CD4-positive, alpha-beta T cell treated with Interleukin-12 subunit alpha and Interleukin-12 subunit beta, for 1 hour (primary cell): ENCODE measurements at places on chromosomes 5 and 9.

GRCh38 chr5:114312658-114313057 is 49.2 kb upstream of the KCNN2 start:
- DNase-seq, result no peak

DNA sequence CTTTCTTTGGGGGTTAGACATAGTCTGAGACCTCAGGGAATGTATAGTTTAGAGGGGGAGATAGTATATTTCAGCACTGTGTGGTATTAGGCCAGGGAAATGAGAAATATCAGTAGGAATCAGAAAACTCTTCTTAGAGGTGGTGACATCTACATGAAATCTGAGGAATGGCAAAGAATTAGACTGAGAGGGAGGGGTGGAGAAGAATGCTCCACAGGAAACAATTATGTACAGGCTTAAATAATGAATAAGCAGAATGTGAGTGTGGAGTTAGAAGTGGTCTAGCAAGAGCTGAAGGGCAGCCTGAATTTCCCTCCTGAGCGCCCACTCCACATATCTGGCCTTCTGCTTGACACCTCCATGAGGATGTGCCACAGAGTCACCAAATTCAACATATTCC is 3.6 kb upstream of the MACIR start:
- DNase-seq, result no peak

GRCh38 chr9:76725885-76726284 is 38.4 kb upstream of the PCA3 start:
- no peak for DNase-seq

DNA sequence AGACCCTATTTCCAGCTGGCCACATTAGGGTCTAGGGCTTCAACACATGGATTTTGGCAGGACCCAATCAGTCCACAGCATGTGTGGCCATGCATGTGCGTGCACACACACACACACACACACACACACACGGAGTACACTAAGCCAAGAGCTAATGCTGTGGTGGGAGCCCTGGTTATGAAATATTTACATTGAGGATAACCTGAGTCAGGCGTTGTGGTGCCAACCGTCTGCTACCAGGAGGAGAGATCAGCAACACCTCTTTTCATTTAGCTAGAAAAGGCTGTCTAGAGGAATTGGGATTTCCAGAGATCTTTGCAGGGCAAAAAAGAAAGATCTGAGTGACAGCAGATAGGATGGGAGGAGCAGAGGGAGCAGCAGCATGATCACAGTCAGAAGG is 141.5 kb downstream of the TRPM3 start:
- DNase-seq, result no peak

- no peak for DNase-seq
These were observed 67.4 kb upstream of the TRPC7 start for GRCh38 chr5:136432705-136433104.

GRCh38 chr5:7904170-7904569 is 35.2 kb downstream of the MTRR start:
- no peak for DNase-seq

GRCh38 chr9:22160221-22160620 is 151.1 kb upstream of the CDKN2B start:
- DNase-seq, result no peak

GRCh38 chr9:132538071-132538470 is 44.3 kb upstream of the BARHL1 start:
- no peak for DNase-seq

DNA sequence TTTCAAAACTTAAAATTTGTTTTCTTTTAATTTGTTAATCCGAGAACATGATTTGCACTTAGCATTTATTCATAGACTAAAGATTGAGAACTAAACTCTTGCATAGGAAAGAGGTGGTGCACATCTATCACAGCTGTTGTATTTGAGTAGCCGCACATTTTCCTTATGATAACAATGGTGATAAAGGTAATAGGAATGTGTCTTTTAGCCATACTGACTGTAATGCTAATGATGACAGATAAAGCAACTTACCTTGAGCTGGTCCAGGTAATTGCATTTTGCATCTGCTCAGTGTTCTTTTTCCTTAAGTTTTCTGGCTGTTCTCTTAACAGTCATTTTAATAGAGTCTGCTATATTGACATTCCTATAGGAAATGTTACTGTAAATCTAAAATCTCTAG is 19.0 kb downstream of the PHAX start:
- no peak for DNase-seq

DNA sequence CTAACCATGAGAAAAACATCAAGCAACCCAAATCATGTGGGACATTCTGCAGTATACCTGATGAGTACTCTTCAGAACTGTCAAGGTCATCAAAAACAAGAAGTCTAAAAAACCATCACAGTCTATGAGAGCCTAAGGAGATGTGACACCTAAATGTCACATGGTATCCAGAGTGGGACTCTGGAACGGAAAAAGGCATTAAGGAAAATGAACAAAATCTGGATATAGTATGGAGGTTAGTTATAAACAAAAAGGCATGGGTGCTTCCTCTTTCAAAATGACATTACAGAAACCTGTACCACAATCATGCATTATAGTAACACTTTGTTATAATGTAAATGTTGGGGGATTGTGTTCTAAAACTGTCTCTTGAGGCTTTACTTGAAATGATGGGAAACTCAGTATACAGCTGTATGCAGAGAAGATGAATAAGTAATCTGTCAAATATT is 47.4 kb downstream of the PRKACG start:
- no peak for DNase-seq

DNA sequence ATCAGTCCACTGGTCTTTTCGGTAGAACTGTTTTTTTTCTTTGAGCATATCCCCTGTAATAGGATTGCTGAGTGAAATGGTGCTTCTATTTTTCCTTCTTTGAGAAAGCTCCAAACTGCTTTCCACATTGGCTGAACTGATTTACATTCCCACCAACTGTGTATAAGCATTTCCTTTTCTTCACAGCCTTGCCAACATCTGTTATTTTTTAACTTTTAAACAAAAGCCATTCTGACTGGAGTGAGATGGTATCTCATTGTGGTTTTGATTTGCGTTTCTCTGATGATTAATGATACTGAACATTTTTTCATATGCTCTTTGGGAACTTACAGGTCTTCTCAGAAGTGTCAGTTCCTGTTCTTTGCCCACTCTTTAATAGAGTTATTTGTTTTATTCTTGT is 764.7 kb downstream of the MTRR start:
- DNase-seq, result no peak

GRCh38 chr9:91746904-91747303 is 203.1 kb downstream of the ROR2 start:
- DNase-seq, result no peak

GRCh38 chr9:134660407-134660806 is 18.8 kb downstream of the COL5A1 start:
- no peak for DNase-seq

DNA sequence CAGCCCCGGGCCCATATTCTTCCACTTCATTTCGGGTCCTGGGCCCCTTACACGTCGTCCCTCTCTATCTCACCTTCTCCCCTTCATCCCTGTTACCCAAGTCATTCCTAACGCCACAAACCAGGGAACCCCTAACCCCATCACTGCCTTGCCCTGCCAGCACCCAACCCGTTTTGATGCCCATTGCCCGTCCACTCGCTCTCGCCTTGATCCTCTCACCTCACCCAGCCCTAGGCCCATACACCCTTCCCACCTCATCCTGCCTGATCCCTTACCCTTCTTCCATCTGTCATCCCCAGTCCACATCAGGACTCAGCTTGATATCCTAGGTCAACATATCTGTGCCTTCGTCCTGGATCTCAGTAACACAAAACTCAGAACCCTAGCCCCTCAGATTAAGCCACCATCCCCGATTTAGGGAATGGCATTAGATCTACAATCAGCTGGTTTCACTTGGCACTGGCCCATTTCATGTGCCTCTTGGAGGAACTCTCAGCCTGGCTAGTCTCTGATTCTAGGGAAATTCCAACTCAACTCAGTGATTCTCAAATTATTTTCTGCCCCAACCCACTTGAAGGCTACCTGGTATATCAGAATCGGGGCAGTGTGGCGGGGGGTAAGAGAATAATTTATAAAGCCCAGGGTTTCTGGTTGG is 489 bp downstream of the CHMP5 start:
- peak; percentile 17 for DNase-seq

DNA sequence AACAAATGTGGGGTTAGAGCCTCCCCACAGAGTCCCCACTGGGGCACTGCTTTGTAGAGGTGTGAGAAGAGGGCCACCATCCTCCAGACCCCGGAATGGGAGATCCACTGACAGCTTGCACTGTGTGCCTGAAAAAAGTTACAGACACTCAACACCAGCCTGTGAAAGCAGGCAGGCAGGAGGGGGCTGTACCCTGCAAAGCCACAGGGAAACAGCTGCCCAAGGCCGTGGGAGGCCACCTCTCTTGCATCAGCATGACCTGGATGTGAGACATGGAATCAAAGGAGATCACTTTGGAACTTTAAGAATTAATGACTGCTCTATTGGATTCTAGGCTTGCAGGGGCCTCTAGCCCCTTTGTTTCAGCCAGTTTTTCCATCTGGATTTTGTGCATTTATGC is 782.3 kb downstream of the BRINP1 start:
- no peak for DNase-seq

GRCh38 chr5:179817470-179817840 is 3.2 kb upstream of the SQSTM1 start:
- no peak for DNase-seq

DNA sequence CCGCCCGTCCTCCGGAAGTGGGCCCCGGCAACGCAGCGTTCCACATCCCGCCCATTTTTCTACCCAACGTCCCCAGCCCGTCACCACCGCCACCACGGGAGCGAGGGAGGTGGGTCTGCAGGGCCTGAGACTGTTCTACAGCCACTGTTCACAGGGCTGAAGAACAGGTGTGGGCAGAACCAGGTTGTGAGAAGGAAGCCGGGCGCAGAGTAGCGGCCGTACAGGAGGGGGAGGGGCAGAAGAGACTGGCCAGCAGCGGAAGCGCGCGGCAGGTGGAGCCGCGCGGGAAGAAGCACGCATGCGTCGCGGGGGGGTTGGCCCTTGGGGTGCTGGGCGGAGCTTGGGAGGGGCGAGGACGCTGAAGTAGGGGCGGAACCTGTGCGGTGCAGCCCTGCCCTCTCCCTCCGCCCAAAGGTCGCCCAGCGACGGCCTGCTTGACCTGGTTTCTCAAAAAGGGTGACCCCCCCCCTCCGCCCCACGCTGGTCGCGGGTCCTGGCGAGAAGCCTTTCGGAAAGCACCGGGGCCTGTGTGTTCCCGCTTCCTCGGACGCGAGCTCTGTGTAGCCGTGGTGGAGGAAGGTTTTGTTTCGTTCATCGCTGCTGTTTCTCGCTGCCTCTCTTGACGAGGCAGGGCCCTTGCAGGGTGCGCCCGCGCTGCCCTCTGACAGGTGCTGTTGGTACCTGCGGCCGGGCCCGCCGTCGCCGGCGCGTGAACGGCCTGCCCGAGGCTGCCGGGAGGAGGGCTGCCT is 7.8 kb upstream of the MGAT1 start:
- DNase-seq, result peak; percentile 97

DNA sequence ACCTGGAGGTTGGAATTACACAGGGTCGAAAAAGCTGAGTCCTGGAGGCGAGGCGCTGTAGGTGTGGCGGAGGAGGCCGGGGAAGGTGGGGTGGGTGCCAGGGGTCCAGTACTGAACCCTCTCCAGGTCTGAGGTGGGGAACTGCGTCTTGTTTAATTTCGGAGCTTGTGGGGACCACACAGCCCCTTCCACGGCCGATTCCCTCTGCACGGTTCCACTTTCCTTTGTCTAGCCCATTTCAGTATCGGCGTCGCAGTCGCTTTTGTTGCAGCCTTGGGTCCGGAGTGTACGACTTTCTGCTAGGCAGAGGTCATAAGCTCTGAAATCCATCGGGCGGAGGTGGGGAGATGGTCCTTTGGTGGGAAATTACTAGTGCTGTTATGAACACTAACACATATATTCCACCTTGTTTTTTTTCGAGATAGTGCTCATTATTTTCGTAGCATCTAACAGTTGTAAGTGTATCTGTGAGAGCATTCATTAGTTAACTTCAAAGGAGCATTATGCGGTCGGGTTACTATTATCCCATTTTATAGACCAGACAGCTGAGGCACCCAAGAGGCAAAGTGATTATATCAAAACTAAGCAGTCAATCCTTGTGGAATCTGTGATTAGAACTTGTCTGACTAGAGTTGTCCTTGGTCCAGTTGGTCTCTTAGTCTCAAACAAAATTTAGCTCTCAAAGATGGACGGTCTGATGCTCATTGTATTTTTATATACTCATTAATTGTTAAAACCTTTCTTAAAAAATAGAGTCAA is 737 bp downstream of the RNF180 start:
- no peak for DNase-seq

DNA sequence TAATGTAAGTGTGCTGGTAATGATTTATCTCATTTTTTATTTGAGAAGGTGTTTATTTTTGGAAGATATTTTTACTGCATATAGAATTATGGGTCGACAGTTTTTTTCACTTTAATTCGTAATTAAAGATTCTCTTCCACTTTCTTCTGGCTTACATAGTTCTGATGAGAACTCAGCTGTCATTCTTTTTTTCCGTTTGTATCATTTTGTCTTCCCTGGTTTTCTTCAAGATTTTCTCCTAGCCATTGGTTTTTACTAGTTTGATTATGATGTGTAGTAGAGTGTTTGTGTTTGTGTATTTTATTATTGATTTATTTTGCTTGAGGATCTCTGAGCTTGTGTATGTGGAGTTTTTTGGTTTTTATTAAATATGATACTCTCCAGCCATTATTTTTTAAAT is 21.7 kb downstream of the SLF1 start:
- DNase-seq, result no peak

DNA sequence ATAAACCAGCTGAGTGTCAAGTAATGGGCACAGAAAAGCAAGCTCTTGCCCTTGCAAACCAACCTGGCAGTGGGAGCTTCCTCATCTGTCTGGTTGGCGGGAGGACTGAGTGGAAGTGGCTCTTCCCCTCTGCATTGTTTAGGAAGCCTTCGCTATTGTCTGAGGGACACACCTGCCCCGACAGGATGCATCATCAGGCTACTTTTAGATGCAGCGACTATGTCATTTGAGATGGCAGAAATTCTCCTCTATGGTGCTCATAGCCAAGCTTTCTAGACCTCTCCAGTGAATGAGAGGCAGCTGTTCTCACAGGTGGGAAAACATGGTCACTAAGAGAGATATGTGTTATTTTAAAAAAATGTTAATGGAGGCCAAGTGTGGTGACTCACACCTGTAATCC is 104.0 kb downstream of the DOCK8 start:
- DNase-seq, result no peak

DNA sequence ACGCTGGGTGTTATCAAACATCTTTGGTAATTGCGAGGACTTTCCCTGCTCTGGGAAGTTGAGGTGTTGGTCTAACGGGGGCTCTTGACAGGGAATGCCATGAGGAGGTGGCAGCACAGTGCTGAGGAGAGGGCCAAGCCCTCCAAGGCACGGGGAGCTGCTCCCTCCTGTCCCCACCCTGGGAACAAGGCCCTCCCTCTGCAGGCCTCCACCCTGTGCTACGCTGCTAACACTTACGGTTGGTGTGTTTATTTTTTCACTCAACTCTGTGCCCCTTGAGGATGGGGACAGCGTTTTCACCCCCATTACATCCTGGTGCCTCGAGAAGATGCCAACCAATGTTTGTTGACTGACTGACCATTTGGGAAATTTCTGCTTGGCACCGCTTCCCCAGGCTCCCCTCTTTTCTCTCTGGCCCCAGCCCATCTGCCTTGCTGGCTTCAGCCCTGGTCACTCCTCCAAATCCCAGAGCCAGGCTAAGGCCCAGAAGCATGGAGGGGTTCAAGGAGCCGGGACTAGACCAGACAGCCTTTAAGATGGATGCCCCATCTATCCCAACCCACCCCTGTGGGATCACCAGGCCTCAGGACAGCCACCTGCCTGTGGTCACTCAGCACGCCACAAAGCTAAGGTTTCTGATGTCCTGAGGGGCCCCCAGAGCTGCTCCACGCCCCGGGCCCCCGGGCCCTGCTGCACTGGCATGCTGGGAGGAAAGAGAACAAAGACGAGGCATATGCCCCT is 125.7 kb downstream of the BARX1 start:
- no peak for DNase-seq
